ENCODE measurements at places on chromosomes 3 and 15.

GRCh38 chr3:57063032-57063431, 2.6 kb downstream of the SPATA12 start:
- peak; percentile 25 for DNase-seq

DNA sequence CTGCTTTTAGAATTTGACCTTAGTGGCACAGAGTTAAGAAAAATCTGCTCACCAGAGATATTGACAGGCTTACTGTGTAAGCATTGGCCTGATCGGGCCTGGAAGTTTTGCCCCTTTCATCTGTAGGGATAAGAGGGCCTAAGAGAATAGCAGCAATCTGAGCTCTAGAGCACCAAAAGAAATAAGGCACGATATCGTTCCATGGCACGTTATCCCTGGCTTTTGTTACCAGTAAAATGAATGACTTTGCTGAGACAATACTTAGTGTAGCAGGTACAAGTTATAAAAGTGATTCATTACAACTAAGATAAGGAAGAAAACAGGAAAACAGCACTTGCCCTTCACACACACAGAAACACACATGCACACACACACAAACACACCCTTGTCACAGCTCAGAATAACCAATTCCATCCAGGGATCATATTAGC, 5.0 kb downstream of the THBS1 start:
- no peak for DNase-seq

DNA sequence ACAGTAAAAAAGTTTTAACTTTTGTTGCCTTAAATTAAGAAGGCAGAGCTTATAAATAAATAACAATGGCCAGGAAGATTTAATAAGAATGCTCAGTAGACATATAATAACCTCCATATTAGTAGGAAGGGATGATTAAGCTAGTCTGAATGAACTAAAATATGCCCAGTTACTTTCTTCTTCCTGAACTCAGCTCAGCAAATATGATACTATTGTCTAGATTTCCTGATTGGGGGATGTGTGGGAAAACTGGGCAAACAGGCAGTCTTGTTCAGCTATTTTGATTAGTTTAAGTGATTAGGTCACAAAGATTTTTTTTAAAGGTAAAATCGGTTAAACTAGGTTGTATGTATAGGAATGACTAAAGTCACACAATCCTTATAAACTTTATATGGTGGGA, 167.2 kb upstream of the SLC2A2 start:
- no peak for DNase-seq

DNA sequence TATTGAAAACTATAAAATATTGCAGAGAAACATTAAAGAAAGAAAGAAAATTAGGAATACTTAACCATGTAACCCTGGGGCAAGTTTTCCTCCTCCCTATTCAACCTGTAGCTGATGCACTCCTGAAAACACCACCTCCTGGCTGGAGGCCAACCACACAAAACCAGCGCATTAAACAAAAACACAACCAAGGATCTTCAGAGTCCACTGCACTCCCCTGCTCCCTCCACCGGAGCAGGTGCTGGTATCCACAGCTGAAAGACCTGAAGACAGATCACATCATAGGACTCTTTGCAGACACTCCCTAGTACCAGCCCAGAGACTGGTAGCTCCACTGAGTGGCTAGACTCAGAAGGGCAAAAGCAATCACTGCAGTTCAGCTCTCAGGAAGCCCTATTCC, 13.6 kb upstream of the ADAMTS17 start:
- no peak for DNase-seq

- DNase-seq, result no peak
These were observed 44.2 kb downstream of the CMTM8 start for GRCh38 chr3:32282578-32283154.

- no peak for DNase-seq
These were observed 80.6 kb upstream of the P2RY1 start for GRCh38 chr3:152754303-152754702.

- DNase-seq, result no peak
These were observed 12.2 kb downstream of the RTP1 start for GRCh38 chr3:187209491-187209890.

DNA sequence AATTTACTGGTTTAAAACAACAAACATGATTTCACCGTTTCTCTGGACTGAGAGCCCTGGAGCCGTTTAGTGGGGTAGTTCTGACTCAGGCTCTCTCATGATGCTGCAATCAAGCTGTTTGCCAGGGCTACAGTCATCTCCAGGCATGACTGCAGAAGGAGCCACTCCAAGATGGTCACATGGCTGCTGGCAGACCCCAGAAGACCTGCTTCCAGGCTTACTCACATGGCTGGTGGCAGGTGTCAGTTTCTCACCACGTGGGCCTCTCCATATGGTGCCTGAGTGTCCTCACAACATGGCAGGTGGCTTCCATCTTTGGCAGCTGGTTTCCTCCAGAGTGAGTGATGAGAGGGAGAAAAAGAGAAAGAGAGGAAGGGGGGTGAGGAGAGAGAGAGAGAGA, 378.3 kb upstream of the RGMA start:
- no peak for DNase-seq

DNA sequence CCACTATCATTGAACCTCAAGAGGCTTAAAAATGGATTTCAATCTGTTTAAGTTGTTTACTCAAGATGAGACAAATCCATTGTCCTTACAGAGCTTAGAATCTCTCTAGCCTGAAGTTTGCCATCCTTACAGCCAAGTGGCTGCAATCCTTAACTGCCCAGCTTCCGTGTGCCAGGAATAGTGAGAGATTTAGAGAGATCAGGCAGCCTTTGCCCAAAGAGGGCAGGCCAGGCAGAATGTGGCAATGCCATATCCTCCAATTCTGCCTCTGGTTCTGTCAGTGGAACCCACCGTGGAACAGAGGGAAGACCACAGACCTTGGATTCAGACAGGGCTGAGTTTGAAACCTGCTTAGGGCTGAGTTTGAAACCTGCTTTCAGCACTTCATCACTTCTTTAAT, 374.3 kb downstream of the VPS13C start:
- no peak for DNase-seq

- DNase-seq, result no peak
These were observed 37.2 kb downstream of the B3GNT5 start for GRCh38 chr3:183290216-183290615.

DNA sequence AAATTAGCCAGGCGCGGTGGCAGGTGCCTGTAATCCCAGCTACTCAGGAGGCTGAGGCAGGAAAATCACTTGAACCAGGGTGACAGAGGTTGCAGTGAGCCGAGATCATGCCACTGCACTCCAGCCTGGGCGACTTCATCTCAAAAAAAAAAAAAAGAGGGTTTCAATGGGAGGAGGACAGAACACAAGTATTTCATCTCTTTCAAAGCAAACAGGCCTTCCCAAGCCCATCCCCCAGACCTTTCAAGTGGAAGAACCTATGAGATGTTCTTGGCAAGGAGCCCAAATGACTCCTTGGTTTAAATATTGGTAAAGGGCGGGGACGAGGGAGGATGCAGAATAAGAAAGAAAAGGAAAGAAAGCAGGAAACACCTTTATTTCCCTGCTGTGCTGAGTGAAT, 62.2 kb upstream of the MCF2L2 start:
- DNase-seq, result no peak

GRCh38 chr3:35746492-35746891, 107.2 kb downstream of the ARPP21 start:
- peak; percentile 1 for DNase-seq

DNA sequence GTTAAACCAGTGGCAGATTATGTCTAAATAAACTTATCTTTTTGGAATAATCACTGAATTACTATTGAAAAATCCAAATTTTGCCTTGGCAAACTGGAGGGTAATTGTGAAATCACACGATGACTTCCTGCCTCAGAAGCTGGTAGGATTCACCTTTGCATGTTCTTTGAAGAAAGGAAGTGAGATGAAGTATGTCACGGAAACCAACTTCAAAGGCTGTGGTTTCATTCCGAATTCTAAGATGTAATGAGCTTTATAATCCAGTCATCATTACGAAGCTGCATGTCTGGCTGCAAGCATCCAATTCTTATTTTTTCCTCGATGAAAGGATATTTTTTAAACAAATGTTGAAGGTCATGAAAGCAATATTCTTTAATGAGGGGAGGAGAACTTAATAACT, 15.0 kb upstream of the ZBED2 start:
- DNase-seq, result no peak

DNA sequence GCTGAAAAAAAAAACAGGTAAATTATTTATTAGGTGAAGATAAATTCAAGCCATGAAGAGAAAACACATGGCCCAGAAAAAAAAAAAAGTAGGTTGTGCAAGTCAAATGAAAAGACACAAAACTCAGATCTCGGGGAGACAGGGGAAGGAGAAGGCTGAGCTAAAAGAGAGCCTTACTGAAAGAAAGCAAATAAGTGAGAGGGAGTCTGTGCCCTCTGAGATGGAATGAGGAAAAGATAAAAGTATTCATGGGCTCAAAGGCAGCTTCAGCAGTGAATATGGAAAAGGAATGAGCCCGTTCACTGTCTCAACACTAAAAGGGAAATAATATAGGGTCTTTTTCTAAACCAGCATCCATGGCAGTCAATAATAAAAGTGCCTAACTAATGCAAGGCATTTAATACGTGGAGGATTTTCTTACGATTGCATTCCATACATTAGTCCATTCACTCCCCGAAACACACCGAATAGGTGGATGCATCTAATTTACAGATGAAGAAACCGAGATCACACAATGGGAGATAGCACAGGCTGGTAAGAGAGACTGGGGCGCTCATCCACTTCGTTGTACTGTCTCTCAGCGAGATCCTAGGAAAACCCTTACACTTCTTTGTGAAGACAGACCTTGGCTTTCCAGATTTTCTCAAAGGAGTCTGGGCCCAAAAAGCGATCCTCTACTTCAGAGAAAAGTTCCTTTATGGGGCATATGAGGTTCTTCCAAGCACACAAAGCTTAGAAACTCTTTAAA, 1.1 kb downstream of the TFDP2 start:
- DNase-seq, result peak; percentile 10

DNA sequence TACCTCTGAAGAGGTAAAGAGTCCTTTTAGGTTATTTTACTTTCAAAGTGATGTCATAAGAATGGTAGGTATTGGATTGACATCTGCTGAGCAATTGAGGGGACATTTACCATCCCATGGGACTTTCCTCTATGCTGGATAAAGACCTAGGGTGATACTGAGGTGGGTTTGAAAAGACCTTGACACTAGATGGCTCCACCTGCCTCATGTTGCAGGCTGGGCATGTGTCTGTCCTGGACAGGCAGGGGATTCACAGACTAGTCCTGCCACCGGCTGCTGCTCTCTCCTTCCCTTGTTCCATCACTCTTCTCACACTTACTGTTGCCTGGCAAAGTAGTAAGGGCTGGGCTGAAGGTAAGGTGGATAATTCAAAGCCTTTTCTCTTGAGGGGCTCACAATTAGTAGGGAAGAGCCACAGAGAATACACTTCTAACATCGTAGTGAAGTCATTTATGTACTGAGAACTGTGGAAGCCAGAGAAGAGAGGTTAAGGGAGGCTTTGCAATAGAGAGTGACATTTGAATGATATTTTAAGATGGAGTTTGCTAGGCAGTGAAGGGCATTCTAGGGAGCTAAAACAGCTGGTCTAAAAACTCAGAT, 27.7 kb downstream of the TRAK1 start:
- peak; percentile 53 for DNase-seq

DNA sequence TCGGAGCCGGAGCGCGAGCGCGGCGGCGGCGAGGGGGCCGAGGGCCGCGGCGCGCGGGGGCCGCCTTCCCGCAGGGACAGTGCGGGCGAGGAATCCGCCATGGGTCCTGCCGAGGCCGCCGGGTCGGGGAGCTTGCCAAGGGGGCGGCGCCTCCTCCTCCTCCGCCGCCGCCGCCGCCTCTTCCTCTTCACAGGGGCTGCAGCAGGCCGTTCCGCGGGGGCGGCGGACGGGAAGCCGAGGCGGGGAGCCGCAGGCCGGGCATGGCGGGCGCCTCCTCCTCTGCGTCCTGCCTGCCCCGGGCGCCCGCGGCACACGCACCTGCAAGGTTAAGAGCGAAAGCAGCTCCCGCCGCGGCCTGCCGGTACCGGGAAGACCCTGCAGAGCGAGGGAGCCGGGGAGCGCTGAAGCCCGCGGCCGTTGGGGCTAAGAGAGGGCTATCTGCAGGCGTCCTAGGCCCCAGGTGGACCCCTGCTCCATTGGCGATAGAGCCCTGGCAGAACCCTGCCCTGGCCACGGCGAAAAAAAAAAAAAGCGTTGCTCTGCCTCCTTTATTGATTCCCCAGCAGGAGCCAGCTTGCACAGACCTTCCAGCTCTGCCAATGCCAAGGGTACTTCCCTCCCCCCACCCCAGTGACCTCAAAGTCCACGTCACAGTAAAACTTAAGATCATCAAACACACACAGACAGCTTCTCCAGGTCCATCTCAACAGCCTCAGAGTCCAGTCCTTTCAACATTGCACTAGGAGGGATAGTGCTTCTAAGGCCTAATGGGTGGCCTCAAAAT, at the start of gene LYSMD2:
Gene LYSMD2, minus strand, starts transcription at position 134 of the 784 bp plus-strand sequence. Its CDS starts 33 bp downstream, at position 101.
- DNase-seq, result peak; percentile 88

DNA sequence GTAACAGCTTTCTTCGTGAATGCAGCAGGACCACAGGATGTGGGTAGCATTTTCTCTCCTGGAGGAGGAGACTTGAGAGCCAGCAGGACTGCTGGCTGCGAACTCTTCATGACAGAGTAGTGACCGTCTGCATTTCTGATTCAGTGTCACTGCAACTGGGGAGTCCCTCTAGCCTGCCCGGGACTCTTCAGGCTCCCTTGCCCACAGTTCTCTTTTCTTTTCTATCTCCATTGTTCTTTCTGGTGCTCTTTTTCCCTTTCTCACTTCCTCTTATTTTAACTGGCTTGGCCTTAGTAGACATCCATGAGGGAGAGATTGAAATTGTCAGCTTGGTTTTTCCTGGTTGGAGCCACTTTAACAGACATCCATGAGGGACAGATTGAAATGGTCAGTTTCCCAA, 49.9 kb upstream of the P2RY1 start:
- no peak for DNase-seq

DNA sequence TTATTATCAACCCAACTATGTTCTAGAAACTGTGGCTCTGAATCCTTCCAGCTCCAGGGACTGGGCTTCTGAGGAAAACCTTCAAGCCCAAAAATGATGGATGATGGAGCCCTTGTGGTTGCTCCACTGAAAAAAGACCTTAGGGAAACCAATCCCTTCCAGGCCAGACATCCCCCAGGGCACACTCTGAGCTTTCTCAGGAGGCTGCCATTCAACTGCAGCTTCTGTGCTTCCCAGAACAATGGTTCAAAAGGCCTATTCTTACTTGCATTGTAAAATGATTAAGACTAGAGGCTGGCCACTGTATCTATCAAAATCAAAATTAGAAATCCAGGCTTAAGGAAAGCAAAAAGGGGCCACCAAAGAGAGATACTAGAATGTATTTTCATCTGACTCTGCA, 27.3 kb downstream of the EID1 start:
- DNase-seq, result no peak
